ENCODE measurements at places on chromosomes 7 and 10. TPM values are rescaled to one million over a fixed set of nuclear protein-coding genes. Genes with fewer than 3 reads are reported as not detected.

Gene EEPD1
- polyA plus RNA-seq = 55.8 TPM

DNA sequence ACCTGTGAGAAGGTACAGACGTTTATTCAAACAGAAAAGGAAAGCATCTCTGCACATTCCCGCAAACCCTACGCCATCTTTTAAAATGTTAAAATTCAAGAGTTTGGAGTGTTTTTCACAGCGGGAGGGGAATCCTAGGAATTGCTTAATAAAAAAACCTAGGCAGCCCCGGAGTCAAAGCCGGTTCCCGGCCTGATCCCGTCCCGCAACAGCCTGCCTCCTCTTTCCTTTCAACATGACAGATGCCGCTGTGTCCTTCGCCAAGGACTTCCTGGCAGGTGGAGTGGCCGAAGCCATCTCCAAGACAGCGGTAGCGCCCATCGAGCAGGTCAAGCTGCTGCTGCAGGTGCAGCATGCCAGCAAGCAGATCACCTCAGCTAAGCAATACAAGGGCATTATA, 123.0 kb upstream of the VSTM2A start:
- no peak for DNase-seq

DNA sequence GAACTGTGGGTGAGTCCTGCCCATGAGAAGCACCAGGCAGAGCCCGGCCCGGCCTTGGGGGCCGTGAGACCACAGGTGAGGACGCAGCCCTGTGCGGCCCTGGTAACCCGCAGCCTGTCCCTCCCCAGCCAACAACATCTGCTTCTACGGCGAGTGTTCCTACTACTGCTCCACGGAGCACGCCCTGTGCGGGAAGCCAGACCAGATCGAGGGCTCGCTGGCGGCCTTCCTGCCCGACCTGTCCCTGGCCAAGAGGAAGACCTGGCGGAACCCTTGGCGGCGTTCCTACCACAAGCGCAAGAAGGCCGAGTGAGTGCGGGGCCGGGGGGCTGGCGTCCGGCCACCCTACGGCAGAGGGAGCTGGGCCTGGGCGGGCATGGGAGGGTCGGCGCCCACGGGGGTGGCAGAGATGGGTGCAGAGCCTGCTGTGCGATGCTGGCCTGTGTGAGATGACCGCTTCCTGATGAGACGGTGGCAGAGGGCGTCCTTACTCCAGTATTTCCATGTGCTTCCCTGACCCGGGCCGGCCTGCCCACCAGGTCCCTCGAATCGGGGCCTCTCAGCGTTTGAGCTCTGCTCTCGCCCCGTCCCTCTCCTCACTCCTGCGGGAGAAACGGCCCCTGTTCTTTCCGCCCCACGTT, 34.1 kb upstream of the FOXL3 start:
- DNase-seq = no peak

DNA sequence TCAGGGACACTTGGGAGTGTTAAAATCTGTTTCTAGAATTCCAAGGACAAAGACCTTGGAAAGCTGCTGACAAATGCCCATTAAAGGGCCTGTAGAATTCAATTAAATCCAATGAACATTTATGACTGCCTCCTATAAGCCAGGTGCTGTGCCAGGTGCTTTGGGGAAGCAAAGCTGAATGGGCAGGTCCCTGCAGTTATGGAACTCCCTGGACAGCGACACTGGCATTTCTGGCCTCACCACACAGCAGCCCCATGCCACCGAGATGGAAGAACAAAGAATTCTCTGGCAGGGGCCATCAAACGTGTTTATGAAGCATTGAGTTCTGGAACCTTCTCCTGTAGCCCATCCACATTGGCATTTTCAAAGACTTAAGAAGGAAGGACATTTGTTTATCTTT, 45.6 kb upstream of the LOXL4 start:
- DNase-seq = no peak

Gene RPEL1
- polyA plus RNA-seq = 0.32 TPM

- DNase-seq = no peak
These were observed 763.7 kb upstream of the MBL2 start for GRCh38 chr10:53536322-53536721.

GRCh38 chr7:1664711-1665548, 5.1 kb upstream of the ELFN1 start:
- peak; percentile 84 for DNase-seq

GRCh38 chr10:93063144-93063976, 2.8 kb downstream of the CYP26C1 start:
- DNase-seq = no peak

Gene KBTBD2
- polyA plus RNA-seq = 45.0 TPM

Gene GATA3
- 3.4 TPM for polyA plus RNA-seq

Gene PIP
- not detected for polyA plus RNA-seq
